ENCODE measurements at places on chromosomes 7 and 10.

GRCh38 chr10:91642831-91643692, 10.2 kb upstream of the PPP1R3C start:
- DNase-seq: no peak

GRCh38 chr7:34889951-34890350, 147.3 kb downstream of the DPY19L1 start:
- DNase-seq: no peak

GRCh38 chr10:121886997-121887622, 40.7 kb downstream of the ATE1 start:
- no peak for DNase-seq

- DNase-seq: no peak
These were observed 127.3 kb upstream of the PCBD1 start for GRCh38 chr10:71015674-71016073.

DNA sequence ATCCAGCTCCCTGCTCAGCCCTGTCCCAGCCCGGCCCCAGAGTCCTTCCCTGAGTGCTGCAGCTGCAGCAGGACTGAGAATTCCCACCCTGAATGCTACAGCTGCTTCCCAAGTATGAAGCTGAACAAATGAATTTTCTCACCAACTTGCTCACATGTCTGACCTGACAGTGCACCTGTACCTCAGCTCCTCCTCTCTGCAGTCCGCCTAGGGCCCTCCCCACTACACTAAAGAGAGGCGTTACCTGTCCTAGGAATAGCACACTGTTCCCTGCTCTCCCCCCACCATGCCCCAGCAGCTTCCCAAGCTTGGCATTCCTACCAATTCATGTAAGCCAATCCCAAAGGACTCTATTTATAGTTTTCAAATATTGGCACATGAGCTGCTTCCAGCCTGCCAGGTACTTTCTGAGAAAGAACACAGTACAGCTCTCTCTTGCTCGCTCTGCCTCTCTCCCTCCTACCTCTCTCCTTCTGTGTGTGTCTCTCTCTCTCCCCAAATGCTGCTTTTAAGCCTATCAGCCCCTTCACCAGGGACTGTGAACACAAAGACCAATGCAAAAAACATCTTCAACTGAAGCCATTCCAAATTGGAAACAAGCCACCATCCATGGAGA, 400.1 kb downstream of the TNS3 start:
- DNase-seq: no peak

- DNase-seq: no peak
These were observed 40.1 kb downstream of the ELMO1 start for GRCh38 chr7:37408291-37409228.

DNA sequence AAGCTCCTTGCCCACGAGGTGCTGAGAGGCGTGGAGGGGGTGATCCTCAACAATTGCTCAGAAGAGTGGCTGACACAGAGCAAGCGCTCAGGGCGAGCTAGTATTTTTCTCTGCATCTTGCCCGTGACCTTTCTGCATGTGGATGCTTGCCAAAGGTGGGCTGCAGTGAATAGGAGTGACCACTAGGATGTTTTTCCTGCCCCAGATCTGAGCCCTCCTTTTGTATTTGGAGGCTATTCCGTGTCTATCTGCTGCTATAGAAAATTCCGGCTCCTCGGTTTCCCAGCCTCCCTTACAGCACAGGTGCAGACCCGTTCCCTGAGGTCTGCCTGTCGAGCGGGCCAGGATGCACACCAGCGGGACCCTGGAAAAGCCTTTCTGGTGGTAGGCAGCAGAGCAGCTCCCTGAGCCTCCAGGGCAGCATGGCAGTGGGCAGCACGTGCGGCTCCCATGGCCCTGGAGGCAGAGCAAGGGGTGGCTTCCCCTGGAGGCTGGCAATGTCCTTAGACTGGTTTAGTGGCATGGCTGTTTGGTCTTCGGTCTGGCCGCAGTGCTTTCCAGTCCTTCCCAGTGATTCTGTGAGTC, 145.1 kb upstream of the PCBD1 start:
- DNase-seq: no peak

GRCh38 chr10:112338957-112339356, 35.0 kb upstream of the ACSL5 start:
- no peak for DNase-seq

DNA sequence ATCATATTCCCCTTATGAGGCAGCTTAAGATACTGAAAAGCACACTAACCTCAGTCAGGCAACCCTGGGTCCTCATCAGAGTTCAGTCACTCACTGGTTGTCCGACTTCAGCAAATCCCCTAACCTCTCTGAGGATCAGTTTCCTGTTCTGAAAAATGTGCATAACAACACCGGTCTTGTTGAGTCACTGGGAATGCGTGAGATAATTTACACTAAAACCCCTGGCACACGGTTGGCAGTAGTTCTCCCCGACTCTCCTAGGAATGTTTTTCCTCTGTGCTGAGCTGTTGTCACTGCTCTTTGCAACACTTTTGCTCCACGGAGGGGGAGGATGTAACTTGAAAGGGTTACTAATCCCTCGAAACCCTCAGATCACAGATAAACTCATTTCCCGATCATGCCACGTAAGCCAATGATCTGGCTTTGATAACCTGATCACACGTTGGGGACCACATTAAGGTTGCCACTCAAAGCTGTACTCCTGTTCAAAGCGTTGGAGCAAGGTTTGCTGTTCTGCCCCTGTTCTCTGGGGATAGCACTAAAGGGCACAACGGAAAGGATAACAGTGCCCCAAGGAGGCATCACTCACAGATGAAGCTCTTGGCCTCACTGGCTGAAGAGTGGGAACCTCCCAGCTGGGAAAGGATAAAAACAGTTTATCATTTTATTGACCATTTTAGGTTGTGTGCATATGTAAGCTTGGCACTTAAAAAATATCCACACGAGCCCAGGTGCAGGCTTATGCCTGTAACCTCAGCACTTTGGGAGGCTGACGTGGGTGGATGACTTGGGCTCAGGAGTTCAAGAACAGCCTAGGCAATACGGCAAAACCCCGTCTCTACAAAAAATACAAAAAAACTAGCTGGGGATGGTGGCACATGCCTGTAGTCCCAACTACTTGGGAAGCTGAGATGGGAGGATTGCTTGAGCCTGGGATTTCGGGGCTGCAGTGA, 5.0 kb upstream of the RBM17 start:
- DNase-seq: no peak

DNA sequence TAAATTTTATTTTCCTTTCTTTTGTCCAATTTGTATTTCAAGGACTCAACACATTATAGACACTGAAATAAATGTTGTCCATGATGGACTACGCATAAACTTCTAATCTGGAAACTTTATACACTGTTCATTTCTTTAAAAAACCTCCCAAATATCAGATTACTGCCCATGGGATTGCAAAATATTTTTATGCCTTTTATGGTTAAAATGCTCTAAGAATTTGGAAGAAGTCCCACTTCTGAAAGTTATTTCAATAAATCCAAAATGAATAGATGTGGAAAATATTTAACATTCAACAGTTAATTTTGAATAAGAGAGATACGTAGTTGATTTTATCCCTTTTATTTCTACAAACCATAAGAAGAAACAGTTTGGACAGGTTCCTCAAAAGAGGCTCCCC, 46.1 kb downstream of the CABCOCO1 start:
- no peak for DNase-seq

- DNase-seq: no peak
These were observed 1228.6 kb upstream of the SORCS1 start for GRCh38 chr10:108393089-108393488.

DNA sequence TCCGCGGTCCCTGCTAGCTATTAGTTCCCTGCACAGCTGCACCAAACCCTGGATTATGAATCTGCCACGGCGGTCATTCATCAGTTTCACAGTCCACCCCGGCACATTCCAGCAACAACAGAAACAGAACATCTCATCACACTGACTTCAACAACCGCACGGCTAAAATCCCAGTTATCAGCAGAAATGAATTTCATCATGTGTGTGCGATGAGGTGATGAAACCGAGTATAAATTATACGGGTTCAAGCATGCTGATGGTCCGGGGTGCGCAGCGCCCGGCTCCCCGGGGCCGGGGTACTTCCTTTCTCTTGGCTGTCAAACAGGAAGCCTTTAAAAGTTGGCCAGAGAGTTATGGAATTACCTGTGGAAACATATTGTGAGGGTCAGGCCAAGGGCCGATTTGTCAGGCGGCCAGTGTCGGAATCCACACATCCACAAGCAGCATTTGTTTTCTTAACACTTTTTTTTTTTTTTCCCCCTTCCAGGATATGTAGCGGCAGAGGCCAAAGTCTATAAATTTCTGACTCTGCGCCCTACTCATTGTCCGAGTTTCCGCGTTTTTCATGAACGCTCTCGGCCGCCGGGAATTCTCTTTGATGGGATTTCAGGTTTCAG, 420.9 kb upstream of the MGMT start:
- DNase-seq: no peak

GRCh38 chr10:5540080-5540479, 15.3 kb downstream of the CALML3 start:
- DNase-seq: no peak

DNA sequence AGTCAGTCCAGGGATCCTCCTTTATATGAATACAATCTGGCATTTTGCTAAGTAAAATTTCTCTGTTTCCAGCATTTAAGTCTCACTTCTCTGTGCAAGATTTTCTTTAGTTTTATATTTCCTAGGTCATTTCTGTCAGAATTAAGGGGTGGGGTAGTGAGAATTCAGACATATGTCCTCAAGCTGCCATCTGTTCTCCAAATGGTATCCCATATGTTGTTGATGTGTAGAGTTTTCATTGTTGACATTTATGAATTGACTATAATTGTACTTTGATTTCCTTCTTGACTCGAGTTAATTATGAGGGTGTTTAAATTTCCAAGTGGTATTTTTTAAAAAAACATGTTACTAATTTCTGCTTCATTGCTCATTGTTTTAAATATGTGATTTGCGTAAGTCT, 148.8 kb downstream of the NPSR1 start:
- no peak for DNase-seq

GRCh38 chr7:94683066-94683465, 27.1 kb upstream of the SGCE start:
- DNase-seq: no peak

DNA sequence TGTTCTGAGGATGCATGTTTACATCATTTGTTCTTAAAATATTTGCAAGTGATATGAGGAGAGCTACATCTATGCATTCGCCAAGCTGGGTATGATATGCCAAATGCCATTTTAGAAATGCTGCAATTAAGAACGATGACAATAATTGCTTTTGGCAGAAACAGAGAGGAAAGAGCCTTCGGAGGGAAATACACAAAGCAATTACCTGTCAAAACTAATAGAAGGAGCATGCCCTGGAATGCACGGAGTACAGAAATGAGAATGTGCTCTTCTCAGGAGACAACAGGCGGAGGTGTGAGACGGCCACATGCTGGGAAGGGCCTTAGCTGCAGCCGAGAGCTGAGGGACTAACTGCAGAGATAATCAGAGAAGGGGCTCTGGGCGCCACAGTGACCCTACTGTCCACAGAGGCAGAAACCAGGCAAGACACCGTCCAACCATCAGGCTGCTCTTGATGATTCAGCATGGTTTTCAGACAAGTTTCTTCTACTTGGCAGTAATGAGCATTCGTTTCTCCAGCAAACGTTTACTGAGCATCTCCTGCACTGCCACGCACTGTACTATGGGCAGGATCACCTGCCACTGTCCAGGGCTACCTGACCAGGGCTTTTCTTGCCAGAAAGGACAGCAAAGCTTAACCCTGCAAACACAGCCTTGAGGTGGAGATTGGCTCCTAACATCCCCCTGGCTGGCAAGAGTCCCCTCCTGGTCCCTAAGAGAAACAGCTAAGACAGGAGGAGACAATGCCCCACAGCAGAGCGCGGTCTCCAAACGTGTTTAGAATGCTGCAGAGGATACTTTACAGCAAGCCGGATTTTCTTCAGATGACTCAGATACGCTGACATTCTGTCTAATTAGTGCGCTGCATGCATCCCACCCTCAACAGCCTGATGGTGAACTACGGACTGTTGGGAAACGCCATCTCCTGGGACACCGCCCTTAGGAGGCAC, 18.1 kb downstream of the VIPR2 start:
- no peak for DNase-seq

DNA sequence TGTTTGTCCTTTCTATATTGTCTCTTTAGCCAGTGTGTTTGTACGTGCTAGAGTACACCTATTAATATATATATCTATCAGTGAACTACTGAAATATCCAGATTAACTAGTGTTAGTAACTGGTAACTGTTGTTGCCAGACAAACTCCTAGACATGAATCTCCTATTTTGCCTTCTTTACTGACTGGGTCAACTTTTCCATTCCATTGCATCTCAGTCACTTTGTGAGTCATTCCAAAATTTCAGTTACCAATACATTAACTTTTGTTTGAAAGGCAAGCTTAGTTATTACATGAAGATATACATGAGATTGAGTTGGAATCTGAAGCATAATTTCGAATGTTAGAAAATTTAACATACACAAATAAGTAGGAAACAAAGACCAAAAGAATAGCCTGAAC, 51.4 kb downstream of the BTAF1 start:
- no peak for DNase-seq

GRCh38 chr10:131536676-131537075, 225.2 kb upstream of the TCERG1L start:
- no peak for DNase-seq

DNA sequence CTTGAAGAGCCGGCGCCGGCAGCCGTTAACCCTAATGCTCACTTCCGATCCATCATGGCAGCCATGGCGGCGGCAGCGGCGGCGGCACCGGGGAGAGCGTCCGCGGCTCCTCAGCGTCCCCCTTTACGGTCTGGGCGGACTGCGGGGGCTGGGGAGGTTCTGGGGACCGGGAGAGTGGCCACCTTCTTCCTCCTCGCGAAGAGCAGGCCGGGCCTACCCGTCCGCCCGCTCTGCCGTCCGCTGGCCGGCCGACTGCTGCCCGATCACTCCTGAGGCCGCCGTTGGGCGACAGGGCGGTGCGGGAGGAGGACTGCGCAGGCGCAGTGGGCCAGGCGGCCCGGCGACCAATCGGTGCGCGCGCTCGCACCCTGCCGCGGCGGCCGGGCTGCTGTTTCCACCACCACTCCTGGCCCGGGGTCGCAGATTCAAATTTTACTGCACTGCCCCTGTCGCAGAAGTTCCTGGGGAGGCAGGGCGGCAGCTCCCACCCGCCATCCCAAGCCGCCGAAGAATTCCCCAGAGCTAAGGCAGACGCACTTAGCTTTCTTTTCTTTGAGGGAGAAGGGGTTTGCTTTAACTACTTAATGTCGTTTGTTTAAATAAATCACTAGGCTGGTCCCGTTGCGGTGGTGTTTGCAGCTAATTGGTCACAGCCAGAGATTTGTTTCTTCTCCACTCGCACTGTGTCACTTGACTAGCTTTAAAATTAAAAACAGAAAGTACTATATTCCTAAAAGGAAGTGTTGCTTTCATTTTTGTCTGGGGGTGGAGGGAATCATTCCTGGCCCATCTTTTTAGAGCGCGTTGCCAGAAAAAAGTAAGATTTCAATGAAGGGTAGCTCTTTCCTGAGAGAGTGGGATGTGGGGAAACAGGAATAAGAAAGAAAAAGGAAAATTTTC, at the start of gene KIF5B:
Gene KIF5B (minus strand): TSS at position 290 of the 900 bp plus-strand sequence. CDS start 452 bp downstream, outside the sequence.
- peak; percentile 71 for DNase-seq

- DNase-seq: no peak
These were observed 41.7 kb downstream of the FAS start for GRCh38 chr10:89032141-89032891.

DNA sequence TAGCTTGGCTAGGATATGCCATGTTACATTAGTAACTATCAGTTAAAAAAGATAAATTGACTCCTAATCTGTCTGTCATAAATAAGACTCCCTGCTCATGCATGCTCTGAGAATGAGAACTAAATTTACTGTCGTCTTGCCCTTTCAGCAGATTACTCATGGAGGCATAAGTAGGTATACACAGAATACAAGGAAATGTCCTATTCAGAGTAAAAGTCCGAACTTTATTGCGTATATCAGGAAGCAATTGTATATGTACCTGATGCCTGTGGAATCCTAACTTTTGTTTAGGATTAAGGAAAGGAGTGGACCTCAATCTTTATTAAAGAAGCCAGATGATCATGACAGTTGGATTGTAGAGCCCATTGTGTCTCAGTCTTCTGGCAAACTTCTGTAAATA, 118.6 kb downstream of the THSD7A start:
- DNase-seq: no peak

Measured in activated gamma-delta T cell (primary cell).